ENCODE measurements at places on chromosomes 13 and 19.

GRCh38 chr19:30567536-30568232 is 195.5 kb downstream of the ZNF536 start:
- no peak for DNase-seq

GRCh38 chr13:114097212-114097892 is 35.1 kb downstream of the RASA3 start:
- no peak for DNase-seq

GRCh38 chr19:7955696-7956095 is 12.2 kb upstream of the TIMM44 start:
- DNase-seq, result no peak

DNA sequence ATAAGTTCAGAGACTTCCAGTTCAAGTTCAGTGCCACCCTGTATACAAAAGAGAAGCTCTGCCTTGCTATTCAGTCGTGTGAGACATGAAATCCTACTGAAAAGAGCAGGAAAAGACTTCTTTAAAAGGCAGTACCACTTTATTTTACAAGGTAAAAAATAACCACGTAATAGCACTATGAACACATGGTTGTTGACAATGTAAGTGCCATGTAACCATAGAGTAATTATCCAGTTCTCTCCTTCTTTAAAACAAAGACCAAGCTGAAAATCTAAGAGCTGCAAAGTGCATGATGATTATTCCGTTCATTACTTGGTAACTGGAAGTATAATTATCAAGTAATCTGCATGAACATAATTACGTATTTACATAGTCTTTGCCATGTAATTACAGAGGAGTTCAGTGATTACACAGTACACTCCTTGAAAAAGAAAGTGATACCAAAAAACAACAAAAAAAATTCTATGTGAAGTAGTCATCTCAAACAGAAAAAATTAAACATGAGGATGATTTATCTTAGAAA is 288.7 kb downstream of the EFNB2 start:
- no peak for DNase-seq

DNA sequence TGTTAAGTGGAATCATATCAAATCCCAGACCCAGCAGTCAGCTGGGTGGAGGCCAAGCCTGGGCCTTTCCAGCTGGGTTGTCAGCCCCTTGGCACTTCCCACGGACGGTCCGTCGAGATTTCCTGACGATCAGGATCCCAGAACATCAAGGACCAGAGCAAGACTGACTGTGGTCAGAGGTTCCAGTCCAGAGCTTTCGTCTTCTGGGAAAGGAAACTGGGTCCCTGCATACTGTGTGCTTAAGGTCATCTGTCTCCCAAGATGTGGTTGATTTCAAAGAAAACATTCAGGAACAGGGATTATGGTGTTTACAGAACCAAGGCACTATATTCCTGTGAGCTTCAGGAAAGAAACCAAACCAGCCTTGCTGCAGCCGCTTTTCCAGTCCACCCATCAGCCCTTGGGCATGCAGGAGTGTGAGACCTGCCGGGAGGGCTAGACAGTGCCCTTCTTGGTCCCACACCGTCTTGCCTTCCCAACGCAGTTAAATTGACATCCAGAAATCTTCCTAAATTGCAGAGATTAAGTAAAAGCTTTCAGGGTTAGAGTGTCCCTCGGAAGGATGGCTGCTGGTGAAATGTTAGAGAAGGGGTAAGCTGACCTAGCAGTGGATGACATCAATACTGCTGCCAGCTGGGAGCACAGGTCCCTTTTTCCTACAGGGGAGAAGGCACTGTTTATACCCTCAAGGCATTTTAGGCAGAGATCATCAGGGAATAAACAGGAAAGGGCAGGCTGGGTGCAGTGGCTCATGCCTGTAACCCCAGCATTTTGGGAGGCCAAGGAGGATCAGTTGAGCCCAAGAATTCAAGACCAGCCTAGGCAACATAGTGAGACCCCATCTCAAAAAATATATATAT is 5.0 kb upstream of the C19orf33 start:
- DNase-seq, result no peak

- no peak for DNase-seq
Measured at GRCh38 chr19:16896146-16897028, 7.6 kb downstream of the F2RL3 start.

DNA sequence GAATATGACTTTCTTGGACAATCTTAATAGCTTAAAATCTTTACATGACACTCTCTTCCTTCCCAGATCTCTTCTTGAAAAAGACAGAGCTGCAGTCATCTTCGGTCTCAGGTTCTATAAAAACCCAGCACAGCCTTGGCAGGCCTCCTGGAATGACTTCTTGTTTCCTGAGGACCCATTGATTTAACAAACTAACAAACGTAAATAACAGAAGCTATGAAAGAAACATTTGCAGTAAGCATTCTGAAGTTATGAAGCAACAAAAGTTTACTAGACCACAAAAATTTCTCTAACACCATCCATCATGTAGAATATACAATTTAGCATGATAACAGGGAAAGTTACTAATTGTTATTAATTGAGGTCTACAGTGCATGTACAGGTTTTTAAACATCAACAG is 62.8 kb upstream of the STARD13 start:
- no peak for DNase-seq

DNA sequence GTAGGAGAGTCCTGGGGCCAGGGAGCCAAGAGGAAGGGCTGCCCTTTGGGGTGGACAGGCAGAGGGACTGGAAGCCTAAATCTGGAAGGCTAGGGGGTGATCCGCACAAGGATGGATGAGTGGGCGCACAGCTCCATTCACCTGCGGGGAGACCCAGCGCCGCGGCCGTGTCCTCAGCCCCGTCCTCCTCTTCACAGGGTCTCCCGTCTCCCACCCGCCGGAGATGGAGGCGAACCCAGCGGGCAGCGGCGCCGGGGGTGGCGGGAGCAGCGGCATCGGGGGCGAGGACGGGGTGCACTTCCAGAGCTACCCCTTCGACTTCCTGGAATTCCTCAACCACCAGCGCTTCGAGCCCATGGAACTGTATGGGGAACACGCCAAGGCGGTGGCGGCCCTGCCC is 7.9 kb downstream of the ZNF865 start:
- no peak for DNase-seq

GRCh38 chr19:35378356-35378755 is 7.5 kb downstream of the GPR42 start:
- DNase-seq, result no peak

DNA sequence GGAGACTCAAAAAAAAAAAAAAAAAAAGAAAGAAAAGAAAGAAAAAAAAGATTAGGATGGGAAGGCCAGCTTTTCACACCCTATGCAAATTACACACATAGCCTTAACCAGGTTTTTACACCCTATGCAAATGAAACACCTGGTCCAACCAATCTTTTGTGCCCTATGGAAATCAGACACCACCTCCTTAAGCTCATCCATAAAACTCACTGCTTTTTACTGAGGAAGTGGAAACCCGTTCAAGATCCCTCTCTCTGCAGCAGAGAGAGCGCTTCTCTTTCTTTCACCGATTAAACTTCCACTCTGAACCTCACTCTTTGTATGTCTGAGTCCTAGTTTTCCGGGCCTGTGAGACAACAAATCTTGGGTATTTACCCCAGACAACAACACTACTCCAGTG is 25.3 kb upstream of the HOMER3 start:
- no peak for DNase-seq

DNA sequence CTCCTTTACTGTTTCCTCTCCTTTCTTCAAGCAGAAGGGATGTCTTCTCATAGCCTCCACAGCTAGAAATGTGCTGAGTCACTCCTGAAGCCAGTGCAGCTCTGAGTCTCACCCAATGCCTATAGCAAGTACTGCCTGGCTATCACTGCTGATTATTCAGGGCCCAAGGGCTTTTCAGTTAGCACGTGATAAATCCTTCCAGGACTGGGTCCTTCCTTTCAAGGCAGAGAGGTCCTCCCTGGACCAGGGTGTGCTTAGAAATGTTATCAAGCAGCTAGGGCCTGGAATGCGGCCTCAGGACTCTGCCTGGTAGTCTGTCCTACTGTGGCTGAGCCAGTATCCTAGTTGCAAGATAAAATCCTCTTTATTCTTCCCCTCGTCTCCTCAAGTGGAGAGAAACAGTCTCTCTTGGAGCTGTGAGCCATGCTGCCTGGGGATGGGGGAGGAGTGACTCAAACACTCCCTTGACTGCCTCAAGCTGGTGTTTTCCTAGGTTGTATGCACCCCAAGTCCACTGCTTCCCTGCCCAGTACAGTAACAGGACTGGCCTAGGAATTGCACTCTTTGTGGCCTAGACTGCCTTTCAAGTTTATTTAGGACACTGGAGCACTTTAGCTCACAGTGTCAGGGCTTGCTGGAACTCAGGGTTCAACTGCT is 198.7 kb upstream of the SERP2 start:
- DNase-seq, result no peak

DNA sequence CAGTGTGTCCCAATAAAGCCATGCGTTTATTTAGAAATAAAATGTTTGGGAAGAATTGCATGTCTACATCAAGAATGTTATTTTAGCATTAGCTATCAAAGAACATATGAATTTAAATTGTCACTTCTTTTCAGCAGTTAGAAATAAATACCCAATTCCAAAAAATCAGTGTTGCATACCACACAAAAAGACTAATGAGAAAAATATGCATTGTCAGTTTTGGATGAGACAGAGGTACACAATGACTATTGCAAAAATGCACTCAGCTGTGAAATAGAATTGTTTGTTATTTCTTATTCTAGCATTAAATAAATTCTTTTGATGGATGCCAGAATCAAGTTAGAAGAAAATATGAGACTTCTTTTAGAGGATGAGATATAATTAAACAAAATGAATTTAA is 833.9 kb downstream of the SLITRK1 start:
- no peak for DNase-seq

DNA sequence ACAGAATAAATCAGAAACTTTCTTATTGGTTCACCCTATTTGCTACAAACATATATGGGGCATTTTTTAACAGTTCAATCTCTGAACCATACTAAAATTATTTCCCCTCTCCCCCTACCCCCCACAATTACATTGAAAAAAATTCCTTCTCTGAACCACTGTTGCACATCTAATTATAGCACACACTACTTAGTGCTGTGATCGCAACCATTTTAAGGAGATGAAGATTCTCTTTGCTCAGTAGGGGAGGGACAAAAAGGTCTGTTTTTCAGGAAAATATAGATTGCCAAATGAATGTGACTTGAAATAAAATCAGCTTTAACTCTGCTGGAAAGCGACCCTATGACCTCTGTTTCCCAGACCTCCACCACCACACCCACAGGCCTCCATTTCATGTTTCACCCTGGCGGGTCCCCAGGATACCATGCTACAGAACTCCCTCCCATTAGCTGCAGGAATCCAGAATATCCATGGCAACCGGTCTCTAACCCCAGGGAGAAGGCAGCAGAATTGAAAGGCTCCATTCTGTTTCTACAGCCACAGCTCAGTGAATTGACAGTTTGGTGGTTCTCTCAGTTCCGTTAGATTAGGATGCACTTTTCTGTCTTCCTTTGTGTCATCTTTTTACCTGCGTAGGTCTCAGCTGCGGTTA is 286.3 kb downstream of the TBC1D4 start:
- DNase-seq, result peak; percentile 15

DNA sequence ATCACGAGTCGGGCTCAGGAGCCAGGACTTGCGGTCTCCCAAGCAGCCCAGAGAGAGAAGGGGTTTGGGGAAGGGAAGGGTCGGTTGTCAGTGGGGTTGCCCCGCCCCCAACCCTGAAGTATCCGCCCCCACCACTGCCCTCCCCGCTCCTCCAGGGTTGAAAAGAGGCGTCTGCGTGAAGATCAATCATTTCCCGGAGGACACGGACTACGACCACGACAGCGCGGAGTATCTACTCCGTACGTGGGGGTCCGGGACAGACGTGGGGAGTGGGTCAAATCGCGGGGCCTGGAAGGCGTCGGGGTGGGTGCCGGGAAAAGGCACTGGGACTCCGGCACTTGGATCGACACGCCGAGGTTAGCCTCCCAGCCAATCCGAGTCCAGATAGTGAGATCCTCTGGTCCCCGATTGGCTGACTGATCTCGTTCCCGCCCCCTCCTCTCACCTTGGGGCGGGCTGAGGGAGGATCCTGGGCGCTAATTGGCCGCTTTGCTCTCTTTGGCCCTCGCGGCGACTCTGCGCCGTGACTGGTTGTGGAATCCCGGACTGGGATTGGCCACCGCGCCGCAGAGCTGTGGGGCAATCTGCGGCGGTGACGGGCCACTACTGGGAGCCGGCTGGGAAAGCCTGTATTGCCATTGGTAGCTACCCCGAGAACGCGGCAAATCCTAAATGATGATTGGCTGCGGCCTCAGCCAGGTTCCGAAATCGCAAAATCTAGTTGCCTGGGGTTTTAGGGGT is 13.3 kb upstream of the CACNG6 start:
- peak; percentile 84 for DNase-seq

DNA sequence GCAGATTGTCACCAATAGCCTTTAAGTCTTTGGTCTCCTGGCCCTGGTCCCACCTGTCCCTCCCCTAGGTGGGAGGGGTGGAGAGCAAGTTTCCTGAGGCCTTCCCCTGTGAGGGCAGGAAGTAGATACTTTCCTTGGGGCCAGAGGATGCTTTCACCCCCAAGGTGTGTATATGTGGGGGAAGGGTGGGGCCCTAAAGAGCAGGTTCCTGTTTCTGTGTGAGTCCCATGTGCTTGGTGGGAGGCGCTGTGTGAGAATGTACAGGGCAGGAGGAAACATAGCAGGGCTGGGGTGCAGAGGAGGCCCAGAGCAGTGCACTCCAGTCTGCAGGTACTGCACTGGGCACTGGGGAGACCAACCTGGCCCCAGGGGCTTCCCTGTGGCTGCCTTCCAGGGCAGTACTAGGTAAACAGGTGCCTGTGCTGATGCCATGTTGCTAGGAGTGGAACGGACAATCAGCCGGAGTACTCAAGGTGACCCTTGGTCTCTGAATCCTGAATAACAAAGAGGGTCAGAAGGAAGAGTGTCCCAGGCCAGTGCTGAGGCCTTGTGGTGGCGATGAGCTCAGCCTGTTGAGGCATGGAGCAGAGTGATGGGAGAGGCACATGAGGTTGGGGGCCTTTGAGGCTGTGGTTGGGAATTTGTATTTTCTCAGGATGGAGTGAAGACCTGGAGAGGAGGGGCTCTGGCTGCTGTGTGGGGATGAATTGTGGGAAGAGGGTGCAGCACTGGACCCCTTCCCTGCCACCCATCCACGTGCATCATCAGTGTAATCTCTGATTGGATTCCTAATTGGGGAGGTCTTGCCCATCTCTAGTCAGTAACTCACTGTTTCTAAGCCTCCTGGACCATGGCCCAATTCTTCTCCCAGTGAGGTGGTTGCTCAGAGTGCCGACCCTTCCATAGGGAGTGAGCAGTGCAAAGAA is 5.1 kb downstream of the EGLN2 start:
- DNase-seq, result no peak

Measured in midbrain (tissue), 1 donor.